ENCODE measurements at places on chromosomes 5 and 9.

DNA sequence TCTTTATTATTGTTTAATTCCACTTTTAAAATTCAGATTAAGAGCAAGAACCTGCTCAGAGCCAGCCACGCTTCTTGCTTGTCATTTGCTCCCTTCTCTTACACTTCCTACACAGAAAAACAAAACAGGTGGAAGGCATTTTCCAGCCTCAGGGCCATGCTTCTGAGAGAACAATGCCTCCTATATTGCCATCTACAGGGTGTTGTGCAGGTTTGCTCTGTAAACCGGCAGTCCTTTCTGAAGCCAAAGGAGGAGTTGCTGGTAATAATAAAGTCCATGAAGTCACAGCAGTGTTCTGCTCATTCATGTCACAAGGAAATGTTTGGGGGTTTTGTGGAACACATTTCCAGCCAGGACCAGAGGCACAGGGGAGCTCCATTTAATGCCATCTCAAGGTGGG is 16.1 kb upstream of the PRLR start:
- no peak for DNase-seq

DNA sequence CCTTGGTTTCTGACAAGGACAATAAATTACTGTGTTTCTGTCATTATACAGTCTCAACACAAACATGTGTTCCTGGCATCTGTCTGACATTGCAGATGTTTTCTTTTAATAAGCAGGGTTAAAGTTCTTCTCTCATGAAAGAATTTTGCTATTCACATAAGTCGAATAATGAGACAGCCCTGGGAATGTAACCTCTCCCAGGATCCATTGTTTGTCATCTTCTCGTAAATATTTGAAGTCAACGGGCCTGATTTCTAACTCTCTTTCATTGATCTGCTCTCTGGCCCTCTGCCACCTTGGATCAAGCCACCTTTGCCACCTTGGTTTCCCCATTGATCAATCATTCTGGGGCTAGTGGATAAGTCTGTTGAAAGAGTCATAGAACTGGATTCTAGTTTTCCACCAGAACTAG is 12.9 kb upstream of the CAST start:
- DNase-seq: no peak

GRCh38 chr5:80090884-80091166 is 55.7 kb downstream of the THBS4 start:
- no peak for DNase-seq

GRCh38 chr5:158856794-158857193 is 242.9 kb downstream of the EBF1 start:
- DNase-seq: no peak

GRCh38 chr5:126461838-126462237 is 38.6 kb downstream of the GRAMD2B start:
- no peak for DNase-seq

DNA sequence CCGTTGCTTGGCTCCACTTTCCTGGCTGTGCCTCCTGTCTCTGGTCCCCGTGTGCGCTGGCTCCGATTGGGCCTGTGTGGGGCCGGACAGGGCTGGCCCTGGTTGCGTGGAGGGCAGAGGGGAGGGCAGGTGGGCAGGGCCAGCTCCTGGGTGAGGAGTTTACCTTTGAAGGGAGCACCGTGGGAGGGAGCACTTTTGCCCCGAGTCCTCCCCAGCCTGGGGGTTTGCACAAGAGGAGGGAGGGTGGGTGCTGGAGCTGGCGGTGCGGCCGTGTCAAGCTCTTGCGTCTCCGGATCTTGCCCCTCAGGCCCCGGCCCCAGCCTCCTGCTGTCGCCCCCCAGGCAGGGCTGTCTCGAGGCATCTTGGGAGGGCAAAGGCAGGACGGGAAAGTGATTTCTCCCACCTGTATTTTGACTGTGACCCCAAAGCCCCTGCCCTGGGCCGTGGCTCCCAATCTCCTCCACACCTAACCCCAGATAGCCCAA is 48.3 kb upstream of the EXOC3 start:
- no peak for DNase-seq

DNA sequence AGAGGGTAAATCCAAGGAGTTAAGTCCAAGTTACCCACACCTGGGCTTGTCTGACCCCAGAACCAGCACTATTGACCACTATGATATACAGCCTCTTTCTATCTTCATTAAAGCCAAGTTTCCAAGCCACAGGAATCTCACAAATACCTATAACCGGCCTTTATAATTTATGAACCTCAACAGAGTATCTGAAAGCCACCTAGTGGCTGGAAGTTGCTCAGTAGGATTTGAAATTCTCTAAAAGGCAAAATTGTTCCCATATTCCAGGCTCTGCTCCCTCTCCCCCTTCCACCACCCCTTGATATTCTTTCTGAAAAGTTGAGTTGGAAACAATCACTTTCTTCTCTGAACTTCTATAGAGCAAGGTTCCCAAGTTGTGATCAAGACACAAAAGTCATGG is 106.4 kb upstream of the GPR151 start:
- DNase-seq: no peak

DNA sequence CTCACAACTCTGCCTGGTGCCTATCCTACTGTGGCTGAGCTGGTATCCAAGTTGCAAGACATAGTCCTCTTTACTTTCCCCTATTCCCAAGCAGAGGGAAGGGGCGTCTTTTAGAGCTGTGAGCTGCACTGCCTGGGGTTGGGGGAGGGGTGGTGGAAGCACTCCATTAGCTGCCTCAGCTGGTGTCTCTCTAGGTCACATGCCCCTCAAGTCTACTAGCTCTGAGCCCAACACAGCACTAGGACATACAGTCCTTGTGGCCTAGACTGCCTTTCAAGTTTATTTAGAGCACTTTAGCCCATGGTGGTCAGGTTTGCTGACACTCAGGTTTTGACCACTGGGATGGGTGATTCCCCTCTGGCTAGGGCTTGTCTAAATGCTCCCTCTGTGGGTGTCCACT is 54.7 kb downstream of the SREK1 start:
- no peak for DNase-seq

DNA sequence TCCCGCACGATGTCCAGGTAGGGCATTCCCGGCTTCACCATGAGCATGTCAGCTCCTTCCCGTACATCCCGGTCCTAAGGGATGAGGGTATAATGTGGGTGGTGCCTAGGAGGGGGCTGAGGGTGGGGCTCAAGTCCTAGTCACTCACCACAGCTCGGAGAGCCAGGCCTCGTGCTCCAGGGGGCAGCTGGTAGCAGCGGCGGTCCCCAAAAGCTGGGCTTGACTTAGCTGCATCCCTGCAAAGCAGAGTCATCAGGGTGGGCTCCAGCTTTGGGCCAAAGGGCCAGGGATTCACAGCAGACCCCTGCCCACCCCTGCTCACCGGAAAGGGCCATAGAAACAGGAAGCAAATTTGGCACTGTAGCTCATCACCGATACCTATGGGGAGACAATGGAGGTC is 11.6 kb downstream of the ALAD start:
- no peak for DNase-seq

DNA sequence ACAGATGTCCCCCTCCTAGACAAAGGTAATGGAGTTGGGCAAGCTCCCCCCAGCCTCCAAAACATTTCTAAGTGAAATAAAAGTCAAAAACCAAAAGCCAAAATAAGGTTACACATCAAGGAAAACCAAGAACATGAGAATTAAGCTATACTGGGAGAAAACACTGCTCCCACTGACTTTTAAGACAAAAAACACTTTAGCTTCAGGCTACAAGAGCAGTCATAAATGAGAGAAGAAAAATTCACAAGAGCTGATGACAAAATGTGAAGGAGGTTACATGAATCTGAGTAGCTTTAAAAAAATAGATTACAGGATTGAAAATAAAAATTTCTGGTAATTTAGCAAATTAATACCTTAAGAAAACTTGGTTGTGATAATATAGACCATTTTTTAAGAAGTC is 1370.3 kb upstream of the CDH9 start:
- no peak for DNase-seq

DNA sequence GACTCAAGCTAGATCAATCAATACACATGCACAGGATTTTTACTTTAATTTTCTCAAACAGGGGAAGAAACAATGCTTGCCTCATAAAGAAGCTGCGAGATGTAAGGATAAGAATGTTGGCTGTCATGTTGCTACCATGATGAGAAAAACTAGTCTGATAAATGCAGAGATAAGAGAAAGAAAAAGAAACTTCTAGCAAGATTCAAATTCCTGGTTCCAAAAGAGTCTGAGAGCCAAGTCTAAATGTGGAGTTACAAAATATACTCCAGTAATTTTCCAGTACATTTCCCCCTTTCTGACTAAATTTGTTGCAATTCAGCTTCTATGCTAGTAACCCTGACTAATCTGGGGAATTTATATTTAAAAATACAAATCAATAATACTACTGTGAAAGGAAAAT is 10.4 kb upstream of the ANXA1 start:
- no peak for DNase-seq

- DNase-seq: no peak
Observed at GRCh38 chr9:132632413-132633129, 37.2 kb downstream of the DDX31 start.

DNA sequence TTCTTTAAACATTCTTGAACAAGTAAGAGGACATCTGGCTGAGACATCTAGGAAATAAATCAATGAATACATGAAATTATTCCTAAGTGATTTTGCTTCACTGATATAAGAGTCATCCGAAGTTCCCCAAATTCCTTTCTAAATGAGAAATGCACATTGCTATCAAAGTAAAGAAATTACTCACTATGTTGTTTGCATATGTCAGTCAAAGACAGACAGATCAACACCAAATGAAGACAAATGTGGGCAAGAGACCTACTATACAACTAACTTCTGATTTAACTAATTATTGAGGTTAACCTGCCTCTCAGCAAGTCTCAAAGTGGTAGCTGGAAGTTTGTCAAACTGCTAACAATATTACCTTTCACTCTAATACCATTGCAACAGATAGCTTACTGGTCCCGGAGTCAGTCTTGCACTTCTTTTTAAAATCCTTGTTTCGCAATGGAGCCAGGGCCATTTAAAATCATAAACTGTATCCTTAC is 13.2 kb downstream of the TUT7 start:
- no peak for DNase-seq

DNA sequence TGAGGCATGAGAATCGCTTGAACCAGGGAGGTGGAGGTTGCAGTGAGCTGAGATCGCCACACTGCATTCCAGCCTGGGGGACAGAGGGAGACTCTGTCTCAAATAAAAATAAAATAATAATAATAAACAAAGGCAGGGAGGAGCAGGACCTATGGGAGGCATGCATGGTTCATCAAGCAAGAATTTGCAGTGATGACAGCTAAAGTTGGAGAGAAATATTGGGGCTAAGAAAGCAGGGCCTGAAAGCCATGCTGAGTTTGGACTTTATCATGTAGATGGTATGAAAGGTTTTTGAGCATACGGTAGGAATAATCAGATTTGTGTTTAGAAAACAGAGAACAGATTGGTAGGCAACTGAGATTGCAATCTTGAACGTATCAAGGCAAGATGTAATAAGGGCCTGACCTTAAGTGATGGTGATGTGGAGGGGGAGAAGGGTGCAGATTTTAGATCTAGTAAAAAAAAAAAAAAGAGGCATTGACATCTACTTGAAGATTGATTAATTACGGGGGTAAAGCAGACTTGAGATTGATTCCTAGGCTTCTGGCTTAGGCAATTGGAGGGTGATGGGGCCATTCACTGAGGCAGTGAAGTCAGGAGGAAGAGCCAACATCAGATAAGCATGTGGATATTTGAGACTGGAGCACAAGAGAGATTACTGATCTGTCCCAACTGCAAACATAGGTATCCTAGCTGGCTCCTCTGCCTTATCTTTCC is 50.7 kb downstream of the CFAP95 start:
- DNase-seq: no peak

- DNase-seq: no peak
Observed at GRCh38 chr5:82734347-82734746, 342.8 kb downstream of the TMEM167A start.

- DNase-seq: no peak
Observed at GRCh38 chr5:164392531-164392930, 887.1 kb downstream of the MAT2B start.

DNA sequence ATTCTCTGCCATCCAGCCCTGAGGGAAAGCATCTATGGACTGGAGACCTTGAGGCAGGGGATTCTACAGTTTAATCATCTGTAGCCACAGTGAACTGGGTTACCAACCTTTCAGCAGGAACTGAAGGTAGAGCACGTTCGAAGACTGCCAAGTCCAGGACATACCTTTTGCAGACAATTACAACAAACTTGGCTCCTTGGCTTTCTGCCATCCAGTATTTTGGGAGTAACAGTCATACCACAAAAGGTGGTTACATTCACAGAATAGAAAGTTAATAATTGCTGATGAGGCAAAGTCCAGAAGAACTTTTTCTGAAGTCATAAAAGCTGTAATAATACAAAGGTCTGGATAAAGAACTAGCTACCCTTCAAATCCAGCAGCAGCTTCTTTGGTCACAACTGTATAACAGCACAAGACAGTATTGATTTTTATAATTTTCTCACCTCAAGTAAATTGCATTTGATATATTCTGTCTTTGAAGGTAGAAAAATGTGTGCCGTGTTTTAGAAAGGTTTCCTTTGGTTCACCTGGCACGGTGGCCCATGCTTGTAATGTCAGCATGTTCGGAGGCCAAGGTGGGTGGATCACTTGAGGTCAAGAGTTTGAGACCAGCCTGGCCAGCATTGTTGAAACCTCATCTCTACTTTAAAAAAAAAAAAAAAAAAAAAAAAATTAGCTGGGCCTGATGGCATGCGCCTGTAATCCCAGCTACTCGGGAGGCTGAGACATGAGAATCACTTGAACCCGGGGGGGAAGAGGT is 236.6 kb downstream of the NR3C1 start:
- no peak for DNase-seq

GRCh38 chr5:124952566-124952965 is 206.1 kb upstream of the ZNF608 start:
- no peak for DNase-seq

DNA sequence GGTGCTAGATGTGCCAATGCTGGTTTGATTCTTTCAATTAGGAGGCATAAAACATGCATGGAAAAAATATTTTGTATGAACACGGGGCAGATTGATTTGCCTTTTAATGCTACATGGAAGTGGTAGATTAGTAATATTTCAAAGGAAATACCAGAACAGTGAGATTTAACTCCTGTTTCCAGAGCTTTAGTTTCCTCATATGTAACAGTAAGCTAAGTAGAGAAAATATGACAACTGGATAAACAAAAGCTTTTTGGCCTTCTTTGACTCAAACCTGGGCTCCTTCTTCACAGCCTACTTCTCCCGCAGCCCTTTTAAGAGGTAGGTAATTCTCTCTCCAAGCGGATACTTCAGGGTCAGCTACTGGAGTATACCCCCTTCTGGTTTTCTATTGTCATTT is 254.2 kb upstream of the TRPC7 start:
- no peak for DNase-seq

DNA sequence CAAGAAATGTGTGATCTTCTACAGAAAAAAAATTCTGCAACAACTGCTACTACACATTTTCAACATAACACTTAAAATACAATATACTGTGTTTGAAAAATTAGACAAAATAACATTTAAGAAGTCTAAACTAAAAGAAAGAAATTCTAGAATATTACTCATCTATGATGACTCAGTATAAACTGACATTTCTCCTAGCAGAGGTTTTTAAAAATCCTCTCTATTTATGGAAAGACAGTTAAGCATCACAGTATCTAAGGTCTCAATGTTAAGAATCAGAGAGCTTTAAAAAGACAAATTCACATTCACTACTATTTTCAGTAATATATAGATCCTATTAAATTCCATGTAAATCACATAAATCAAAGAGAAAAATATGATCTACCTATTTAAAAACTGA is 61.3 kb downstream of the NR2F1-AS1 start:
- DNase-seq: no peak

All from progenitor cell of endocrine pancreas (in vitro differentiated cells).